ENCODE measurements at places on chromosomes 2 and 18.

GRCh38 chr2:11863103-11863502 lies 116.7 kb downstream of the LPIN1 start:
- DNase-seq: peak; percentile 30

DNA sequence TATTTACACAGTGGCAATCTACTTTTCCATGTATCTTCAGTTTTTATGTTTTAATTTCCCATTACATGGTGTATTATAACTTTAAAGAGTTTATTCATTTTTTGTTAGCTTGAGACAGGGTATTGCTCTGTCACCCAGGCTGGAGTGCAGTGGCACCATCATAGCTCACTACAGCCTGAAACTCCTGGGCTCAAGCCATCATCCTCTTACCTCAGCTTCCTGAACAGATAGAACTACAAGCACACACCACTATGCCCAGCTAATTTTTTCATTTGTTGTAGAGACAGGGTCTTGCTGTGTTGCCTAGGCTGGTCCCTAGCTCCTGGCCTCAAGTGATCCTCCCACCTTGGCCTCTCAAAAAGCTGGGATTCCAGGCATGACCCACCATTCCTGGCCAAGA lies 66.8 kb downstream of the COA5 start:
- no peak for DNase-seq

DNA sequence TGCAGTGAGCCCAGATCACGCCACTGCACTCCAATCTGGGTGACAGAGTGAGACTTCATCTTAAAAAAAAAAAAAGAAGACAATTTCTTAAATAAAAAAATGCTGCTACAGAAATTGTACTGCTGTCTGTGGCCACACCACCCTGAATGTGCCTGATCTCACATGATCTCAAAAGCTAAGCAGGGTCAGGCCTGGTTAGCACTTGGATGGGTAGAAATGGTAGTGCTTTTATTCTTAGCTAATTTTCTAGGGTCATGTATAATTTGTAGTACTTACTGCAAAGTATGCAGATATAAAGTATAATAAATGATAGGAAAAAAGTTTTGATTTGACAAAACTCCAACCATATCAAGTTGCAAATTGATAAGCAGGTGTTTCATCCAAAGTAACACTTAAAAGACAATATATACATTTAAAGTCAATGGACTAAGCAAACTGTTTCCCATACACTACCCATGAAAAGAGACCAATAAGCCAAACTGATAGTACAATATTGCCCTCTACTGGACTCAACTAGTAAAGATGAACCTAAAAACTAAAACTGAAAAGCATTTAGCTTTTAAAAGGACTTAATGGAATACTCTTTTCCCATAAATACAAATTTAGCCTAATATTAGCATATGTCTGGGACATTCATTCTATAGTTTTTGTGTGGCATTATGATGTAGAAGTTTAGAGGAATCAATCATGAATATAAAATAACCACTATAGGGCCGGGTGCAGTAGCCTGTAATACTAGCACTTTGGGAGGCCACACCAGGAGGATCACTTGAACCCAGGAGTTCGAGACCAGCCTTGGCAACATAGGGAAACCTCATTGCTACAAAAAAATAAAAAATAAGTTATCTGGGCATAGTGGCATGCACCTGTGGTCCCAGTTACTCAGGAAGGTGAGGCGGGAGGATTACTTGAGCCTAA lies 18.6 kb upstream of the PEX13 start:
- DNase-seq: no peak

DNA sequence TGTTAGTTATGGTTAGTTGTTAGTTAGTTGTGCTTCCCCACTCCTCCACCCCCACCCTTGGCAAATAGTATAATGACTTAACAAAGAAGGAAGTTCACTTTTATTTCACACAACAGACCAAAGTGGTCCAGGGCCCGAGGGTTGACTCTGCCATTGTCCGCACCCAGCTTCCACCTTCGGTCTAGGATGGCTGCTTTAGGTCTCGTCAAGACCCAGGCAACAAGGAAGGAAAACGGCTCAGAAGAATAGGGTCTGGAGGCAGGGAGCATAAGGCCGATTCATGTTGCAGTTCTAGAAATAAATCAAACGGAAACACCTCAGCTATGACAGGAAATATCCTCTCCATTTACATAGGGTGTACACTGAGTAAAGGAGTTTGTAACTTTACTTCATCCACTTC lies 206.0 kb upstream of the CXCR4 start:
- no peak for DNase-seq

Measured in H1 (cell line).